Activated naive CD4-positive, alpha-beta T cell treated with anti-CD3 and anti-CD28 coated beads, Interleukin-2, amount 50 U/mL, for 16 hours (primary cell): ENCODE measurements at places on chromosomes 6 and 20.

DNA sequence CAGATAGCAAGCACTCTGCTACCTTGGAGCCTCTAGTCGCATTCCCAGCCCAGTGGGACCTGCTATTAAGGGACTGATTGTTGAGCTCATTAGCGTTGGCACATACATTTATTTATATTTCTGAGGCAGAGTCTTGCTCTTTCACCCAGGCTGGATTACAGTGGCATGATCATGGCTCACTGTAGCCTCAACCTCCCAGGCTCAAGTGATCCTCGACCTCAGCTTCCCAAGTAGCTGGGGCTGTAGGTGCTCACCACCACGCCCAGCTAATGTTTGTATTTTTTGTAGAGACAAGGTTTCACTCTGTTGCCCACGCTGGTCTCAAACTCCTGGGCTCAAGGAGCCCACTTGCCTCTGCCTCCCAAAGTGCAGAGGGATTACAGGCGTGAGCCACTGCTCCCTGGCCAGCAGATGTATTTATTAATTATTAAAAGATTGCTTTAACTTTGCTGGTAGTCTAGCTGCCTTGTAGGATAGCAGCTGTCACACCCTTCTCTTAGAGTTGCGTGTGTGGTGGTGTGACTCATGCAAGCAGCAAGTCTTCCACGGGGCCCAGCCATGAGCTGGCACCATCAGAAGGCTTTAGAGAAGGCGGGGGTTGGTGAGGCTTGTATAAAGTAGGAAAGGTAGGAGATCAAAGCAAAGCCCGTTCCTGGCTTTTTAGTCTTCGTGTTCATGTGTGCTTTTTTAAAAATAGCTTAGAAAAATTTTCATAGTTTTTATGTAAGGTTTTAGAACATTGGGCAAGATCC lies 16.5 kb downstream of the ACTR5 start:
- peak; percentile 58 for DNase-seq

- no peak for DNase-seq
These were observed 9.7 kb upstream of the HMGA1 start for GRCh38 chr6:34226731-34227586.

DNA sequence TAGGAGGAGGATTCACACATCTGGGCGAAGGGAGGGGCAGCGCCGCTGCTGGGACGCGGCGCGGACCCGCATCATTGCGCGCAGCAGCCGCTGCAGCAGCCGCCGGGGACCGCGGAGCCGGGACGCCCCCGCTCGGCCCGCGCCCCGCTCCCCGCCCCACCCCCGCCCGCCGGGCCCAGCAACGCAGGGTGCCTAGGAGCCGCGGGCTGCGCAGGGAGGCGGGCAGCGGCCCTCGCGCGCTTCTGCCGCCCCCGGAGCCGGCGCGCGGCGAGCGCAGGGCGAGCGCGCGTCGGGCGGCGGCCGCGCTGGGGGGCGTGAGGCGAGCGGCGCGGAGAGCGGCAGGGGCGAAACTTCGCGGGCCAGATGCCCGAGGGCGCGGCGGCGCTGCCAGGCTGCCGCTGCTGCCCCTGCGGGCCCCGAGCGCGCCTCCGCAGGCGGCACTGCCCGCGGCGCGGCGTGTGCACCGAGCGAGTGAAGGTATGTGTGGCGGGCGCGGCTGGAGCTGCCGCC lies at the start of gene NKAIN2:
NKAIN2 (plus strand) TSS at position 362 of the 510 bp plus-strand sequence.
- no peak for DNase-seq

DNA sequence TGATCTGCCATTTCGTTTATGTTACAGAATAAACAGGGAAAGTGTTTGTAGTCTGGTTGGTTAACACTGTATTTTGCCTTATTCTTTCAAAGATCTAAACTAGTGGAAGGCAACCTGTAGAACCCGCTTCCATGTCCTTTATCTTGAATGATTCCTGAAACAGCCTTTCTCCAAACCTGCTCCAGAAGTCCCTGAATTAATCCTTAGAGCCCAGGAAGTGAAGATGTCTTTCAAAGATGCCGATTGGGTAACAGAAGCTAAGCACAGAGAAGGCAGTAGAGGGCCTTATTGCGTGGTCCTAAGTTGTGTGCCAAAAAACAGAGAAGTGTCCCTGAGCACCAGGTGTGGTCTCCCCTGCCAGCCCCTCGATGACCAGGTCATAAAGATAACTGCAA lies 19.2 kb upstream of the ZSCAN16 start:
- no peak for DNase-seq

- peak; percentile 63 for DNase-seq
These were observed 93.3 kb upstream of the RNF24 start for GRCh38 chr20:4108495-4109306.

GRCh38 chr6:28897369-28897745 lies 26.4 kb downstream of the TRIM27 start:
- no peak for DNase-seq

DNA sequence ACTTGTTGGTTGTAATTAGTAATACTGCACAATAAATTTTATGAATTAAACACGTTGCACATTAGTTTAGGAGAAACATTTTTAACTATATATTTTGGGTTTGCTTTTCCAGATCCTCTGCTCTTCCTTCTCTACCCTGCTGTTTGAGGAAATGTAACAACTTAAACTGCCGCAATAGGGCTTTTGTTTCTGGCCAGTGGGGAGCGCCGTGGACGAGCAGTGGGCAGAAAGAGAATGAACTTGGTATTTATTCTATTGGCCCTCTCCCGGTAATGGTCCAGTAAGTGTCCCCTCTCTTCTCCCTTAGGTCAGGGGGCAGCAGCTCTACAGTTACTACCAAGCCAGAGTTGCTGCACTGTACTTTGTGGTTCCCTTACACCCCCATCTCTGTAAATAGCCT lies 35.2 kb upstream of the EPHA7 start:
- DNase-seq: no peak

DNA sequence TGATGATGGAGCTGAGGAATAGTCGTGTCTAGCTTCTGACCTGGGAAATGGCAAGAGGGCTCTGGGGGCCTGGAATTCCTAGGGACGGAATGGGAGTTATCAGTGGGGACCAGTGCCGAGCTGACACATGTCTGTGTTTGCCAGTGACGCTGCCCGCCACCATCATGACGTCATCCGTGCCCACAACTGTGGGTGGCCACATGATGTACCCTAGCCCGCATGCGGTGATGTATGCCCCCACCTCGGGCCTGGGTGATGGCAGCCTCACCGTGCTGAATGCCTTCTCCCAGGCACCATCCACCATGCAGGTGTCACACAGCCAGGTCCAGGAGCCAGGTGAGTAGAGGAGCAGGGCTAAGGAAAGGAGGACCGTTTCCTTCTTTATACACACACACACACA lies 3.8 kb upstream of the CUL9 start:
- DNase-seq: no peak

- DNase-seq: peak; percentile 39
These were observed 48.5 kb downstream of the PYGB start for GRCh38 chr20:25296094-25297093.

DNA sequence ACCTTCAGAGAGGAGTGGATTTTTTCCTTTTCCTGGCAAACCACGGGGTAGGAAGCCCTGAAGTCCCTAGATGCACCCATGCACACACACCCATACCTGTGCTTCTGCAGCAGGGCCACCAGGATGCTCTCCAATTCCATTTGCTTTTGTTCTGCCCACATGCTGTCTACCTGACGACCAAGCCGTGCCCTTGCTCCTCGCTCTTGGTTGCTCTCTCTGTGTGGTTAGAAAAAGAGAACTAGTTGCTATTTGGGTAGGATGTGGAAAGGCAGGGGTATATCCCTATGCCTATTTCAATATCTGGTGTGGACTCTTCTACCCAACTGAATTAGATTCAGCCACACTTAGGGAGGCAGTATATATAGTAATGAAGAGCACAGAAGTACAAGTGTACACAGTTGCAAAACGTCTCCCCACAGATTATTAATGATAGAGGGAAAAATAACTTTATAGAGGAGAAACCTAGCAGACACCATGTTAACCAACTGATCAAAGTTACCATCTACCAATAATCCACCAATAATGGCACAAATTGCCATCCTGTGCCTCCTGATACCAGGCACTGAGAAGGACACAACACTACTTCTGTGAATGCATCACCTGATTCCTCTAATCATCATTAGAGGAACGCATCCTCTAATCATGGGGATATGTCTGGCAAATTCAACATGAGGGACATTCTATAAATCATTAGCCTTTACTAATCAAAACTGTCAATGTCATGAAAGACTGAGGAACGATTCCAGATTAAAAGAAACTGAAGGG lies 7.3 kb downstream of the GHRH start:
- DNase-seq: no peak

DNA sequence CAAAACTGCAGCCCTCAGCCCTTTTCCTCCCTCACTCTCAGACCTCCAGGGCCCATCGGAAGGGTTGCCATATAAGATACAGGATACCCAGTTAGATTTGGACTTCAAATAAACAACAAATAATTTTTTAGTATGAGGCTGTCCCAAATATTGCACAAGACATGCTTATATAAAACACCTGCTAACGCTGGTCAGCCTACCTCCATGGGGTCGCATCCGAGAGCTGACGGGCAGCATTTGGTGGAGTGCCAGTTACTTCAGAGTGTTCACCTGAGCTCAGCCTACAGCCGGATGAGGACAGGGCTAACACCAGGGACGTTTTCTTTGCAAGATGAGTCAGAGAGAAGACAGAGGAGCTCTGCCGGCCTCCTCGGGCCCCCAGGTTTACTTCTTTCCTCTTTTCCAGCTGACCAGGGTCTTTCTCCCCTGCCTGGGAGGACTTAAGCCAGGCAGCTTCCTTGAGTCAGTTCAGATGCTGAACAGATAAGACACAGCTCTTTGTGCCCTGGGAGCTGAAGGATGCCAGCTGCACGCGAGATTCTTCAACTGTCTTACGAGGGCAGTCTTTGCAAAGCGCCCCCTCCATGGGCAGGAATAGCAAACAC lies 141.2 kb upstream of the KCNG1 start:
- no peak for DNase-seq
